Central memory CD4-positive, alpha-beta T cell (primary cell): ENCODE measurements at places on chromosomes 16 and 17.

- no peak for DNase-seq
These were observed 993.4 kb upstream of the EEF2KMT start for GRCh38 chr16:6091021-6091420.

GRCh38 chr17:66906321-66907278 lies 57.9 kb upstream of the CACNG4 start:
- DNase-seq = peak; percentile 43

GRCh38 chr16:47069313-47069712 lies 74.4 kb downstream of the NETO2 start:
- DNase-seq = no peak

- no peak for DNase-seq
These were observed 1.8 kb downstream of the ZNRF1 start for GRCh38 chr16:75000481-75001081.

GRCh38 chr17:4739122-4740024 lies at the start of the genes CXCL16 and ZMYND15:
Gene CXCL16 (minus strand): TSS chr17:4739928. CDS start chr17:4739339, 589 bp downstream.
Gene ZMYND15 (plus strand): TSS chr17:4739833. CDS start chr17:4740549, 716 bp downstream.
- DNase-seq = peak; percentile 69

DNA sequence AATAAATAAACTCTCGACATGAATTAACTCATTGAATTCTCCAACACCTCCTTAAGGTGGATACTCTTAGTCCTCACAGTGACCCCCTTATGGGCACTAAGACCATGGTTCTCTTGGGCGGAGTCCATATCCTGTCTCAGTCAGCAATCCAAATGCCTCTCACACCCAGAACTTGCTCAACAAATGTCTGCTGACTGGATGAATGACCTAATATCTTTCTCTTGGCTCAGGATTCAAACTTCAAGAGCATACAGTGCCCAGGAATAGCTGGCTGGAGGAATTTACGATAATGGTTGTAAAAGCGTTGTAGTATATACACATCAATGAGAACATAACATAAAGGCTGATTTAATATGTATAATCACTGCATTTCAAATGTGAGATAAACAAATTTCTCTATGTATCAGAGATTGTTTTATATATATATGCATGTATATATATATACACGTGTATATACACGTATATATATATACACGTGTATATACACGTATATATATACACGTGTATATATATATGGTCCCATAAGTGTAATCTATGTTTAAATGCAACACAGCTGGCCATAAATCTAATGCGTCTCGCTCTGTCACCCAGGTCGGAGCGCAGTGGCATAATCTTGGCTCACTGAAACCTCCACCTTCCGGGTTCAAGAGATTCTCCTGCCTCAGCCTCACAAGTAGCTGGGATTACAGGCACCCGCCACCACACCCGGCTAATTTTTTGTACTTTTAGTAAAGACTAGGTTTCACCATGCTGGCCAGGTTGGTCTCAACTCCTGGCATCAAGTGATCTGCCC lies 6.5 kb upstream of the UBB start:
- no peak for DNase-seq

GRCh38 chr16:3822366-3823045 lies 58.0 kb downstream of the CREBBP start:
- DNase-seq = no peak

DNA sequence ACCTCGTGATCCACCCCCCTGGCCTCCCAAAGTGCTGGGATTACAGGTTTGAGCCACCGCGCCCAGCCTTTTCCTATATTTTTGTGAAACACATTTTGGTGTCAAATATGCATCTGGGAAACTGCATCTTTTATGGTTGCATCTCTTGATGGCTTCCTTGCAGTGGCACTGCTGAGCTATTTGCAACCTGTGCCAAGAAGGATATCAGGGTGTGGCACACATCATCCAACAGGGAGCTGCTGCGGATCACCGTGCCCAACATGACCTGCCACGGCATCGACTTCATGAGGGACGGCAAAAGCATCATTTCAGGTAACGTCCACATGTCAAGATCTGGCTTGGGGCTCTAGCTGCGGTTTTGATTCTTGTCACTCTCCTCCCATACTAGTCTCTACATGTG lies 16.8 kb upstream of the USP43 start:
- DNase-seq = no peak

GRCh38 chr17:51463353-51463752 lies 203.0 kb downstream of the UTP18 start:
- DNase-seq = no peak

GRCh38 chr16:85415196-85416090 lies 197.7 kb upstream of the GSE1 start:
- DNase-seq = no peak

GRCh38 chr16:74447578-74447977 lies 26.3 kb upstream of the CLEC18B start:
- no peak for DNase-seq

GRCh38 chr16:81633147-81633619 lies 145.9 kb upstream of the PLCG2 start:
- no peak for DNase-seq

- no peak for DNase-seq
These were observed 282.4 kb upstream of the EEF2KMT start for GRCh38 chr16:5379954-5380353.

- no peak for DNase-seq
These were observed 11.0 kb upstream of the KATNB1 start for GRCh38 chr16:57724531-57724930.

DNA sequence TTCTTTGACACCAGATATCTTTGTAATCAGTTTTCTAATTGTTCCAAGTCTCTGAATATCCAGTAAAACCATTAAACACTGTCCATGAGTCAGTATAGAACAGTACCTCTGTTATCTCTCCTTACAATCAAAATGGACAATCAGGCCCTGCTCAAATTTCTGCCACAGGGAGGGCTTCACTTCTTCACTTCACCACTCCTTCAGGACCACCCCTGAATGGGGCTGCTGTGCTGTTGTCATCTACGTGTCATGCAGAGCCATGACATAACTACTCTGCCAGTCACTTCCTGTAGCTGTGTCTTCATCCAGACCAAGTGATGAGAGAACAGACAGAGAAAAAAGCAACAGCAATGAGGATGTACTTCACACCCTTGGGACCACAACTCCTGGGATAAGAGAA lies 116.9 kb downstream of the TANC2 start:
- no peak for DNase-seq

GRCh38 chr16:85564277-85565051 lies 48.7 kb upstream of the GSE1 start:
- DNase-seq = no peak

- no peak for DNase-seq
These were observed 3.6 kb downstream of the LITAF start for GRCh38 chr16:11583166-11583565.

GRCh38 chr17:45251931-45252330 lies 10.0 kb downstream of the SPATA32 start:
- no peak for DNase-seq

- no peak for DNase-seq
These were observed 49.6 kb upstream of the CLEC19A start for GRCh38 chr16:19235886-19236285.
